OCI-LY7 (cell line): ENCODE measurements at places on chromosomes 6 and 20. TPM values are rescaled to one million over a fixed set of nuclear protein-coding genes. Genes with fewer than 3 reads are reported as not detected.
A peak's percentile ranks its signal among the peaks of the same experiment; 100 is the strongest.

- no peak for DNase-seq
These were observed 27.2 kb upstream of the QKI start for GRCh38 chr6:163387317-163387716.

DNA sequence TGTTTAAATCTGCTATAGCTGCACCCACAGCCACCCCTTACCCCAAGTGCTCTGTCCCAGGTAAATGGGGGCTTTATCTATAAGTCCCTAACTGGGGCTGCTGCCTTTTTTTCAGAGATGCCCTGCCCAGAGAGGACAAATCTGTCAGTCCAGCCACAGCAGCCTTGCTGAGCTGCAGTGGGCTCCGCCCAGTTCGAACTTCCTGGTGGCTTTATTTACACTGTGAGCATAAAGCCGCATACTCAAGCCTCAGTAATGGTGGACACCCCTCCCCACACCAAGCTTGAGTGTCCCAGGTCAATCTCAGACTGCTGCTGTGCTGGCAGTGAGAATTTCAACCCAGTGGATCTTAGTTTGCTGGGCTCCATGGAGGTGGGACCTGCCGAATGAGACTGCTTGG is 505.2 kb downstream of the CBLN4 start:
- no peak for DNase-seq

DNA sequence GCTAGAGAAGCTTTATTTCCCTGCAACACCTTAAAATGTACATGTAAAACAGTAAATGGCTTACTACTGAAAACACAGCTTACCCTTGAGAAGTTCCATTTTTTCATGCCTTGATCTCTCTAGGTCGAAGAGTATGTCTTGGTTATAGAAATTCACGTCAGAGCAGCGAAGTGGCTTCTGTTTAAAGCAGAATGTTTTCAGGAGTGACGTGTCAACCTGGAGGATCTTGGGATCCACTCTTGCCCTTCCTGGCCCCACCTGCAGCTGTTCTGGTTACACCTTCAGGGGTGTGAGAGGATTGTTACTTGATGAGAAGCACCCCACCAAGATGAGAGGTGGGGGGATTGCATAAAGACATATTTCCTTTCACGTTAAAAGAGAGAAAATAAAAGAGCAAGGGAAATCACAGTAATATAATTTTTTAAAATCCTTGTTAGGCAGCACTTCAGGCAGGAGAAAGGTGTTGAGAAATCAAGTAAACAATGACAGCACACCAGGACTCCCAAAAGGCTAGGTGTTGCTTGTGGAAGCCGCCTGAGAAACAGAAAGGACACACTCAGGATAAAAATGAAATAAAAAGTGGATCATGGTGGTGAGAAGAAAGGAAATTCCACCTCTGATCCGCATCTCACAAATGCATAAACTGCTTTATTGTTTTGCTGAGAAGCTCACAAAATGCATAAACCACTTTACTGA is 149.7 kb downstream of the UNC5CL start:
- DNase-seq: no peak

DNA sequence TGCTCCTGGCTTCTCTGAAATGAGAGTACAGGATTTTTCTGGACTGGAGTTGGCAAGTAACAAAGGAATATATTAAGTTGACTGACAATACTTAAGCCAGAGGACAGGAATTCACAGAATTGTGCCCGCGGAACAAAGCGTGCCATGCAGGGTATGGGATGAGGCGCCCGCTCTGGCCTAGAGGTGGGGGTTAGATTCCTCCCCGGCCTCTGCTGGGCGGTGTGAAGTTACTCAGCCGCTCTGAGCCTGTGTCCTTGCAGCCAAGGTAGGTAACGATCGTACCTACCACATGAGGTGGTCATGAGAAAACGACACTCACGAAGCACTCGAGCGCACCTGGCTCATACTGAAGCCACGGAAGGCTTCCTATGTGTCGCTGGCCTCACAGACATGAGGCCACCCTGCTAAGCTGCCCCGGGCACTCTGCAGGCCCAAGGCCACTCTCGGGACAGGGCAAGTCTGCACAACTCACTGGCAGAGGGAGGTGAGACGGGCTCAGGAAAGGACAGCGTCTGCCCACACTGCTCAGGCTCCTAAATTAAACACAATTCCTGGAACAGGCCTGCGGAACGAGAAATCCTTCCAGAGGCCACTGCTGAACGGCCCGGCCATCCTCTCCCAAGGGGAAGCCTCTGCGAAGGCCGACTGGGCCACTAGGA is 70.8 kb downstream of the PSMG4 start:
- no peak for DNase-seq

GRCh38 chr20:40268321-40269075 is 420.5 kb downstream of the MAFB start:
- DNase-seq: no peak

- DNase-seq: no peak
These were observed 13.4 kb downstream of the CST3 start for GRCh38 chr20:23624324-23624691.

GRCh38 chr20:59696476-59696875 is 92.1 kb downstream of the PHACTR3 start:
- DNase-seq: no peak

DNA sequence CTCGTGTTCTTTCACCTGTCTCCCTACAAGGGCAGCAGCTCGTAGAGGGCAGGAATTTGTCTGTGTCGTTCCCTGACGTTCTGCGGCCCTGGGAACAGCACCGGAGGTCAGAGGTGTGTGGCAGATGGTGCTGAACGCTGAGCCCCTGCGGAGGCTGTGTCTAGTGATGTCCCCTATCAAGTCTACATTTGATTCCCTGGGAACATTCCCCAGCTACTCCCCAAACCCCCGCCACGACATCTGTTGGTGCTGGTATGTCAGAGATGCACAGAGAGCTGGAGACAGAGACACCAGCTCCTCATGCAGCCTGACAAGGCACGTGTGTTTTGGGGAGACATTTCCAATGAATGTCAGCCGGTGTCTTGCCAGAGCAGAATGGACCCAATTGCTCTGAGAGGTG is 7.7 kb downstream of the PMEPA1 start:
- DNase-seq: no peak

DNA sequence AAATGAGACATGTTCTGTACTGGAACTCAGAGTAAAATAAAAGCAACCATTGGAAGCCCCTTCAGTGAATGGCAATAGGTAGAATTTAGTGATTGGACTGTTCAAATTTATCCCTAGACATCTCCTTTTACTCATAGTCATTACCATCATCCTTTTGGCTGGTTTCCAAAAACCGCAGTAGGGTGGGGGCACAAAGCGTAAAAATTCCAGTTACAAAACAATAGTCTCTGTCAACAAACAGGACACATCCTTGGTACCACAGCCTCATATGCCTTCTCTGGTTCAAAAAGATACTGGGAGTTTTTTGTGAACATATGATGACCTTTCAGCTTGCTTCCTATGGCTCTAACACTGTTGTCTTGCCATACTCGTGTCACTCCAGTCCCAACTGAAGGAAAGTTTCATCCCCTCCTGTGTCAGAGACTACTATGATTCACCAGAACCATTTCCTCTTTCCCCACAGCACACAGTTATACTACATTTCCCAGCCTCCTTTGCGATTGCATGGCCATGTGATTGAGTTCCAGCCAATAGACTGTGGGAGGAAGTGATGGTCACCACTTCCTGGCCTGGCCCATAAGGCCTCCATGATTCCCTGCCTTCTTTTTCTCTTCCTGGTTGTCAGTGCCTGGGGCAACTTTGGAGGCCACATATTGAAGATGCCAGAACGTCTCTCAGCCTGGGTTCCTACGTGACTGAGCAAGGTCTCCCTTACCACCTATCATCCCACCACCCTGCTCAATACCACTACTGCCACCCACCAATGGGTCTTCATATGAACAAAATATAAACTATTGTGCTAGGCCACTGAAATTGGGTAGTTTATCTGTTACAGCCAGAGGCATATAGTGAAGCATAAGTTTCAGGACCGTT is 162.4 kb downstream of the ID4 start:
- DNase-seq: peak; percentile 64

GRCh38 chr6:116145803-116146675 is 20.1 kb upstream of the COL10A1 start:
- DNase-seq: no peak

DNA sequence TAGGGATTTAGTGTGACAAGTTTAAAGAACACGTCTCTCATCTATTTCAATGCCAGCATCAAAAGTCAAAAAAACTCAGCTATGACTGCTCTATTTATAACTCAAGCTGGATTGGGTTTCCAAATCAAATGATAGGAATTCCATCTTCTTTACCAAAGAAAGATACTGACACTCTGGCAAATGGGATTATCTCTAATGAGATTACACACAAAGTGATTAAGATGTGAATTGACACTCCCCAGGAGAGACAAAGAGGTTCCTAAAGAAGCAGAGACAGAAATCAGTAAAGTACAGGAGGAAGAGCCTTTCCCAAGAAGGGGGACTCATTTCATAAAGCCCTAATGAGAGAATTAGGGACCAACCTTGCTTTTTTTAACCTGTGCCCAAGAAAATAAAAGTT is 92.1 kb downstream of the ID4 start:
- DNase-seq: no peak

GRCh38 chr20:49775229-49775693 is 37.4 kb upstream of the SLC9A8 start:
- no peak for DNase-seq

GRCh38 chr6:167120583-167120903 is 2.4 kb upstream of the CCR6 start:
- no peak for DNase-seq

DNA sequence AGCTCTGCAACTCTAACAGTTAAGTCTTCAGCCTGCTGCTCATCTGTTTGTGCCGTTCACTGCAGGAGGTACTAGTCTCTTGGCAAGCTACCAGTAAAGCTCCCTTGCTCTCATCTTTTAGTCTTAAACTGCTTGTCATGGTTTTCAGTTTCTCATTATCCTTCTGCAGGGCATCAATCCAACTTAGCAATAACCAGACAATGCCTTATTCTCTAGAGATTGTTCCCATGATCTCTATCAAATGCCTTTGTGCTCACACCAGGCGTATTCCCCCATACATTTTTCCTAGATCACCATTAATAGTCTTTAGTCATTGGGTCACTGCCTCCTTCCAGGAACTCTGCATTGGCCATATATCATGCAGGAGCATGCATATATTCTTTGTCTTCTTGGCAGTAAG is 171.3 kb downstream of the GRM1 start:
- DNase-seq: no peak

DNA sequence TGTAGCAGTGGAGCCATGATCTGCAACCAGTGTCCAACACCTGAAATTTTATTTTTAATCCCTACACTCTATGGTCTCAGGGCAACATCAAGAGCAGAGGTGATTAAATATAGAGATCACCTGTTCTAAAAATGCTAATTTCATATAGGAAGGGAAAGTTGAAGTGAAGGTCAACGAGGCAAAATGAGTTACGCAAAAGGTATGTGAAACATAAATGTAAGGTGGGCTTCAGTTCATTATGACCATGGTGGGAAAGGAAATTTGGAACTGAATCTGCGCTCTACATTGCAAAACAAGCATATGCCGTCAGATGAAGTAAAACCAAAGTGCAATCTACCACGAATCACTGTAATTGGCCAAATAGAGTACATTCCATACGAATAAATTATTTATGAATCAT is 35.2 kb upstream of the STMND1 start:
- no peak for DNase-seq

GRCh38 chr6:100217225-100218012 is 223.4 kb upstream of the MCHR2 start:
- no peak for DNase-seq

SIRPB1 gene
- not detected in 2 replicates for total RNA-seq

PRSS16 gene
- total RNA-seq: 12.0 and 13.3 TPM in 2 replicates
